ENCODE measurements at places on chromosomes 6 and 20.

DNA sequence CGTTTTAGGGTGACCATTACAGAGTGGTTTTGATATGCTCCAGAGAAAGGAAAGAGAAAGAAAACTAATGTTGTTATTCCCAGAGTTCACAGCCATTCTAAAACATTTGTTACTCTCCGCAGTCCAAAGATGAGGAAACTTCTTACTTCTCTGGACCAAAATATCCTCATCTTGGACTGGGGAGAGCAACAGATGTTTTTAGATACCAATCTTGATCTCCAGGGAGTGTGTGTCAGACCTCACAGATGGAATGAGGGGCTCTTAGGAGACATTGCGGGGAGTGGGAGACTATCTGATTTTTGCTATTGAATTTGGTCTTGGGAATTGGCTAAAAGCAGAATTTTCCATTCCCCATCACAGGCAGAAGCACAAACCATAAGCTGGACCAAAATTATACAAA, 110.8 kb downstream of the TNFAIP3 start:
- no peak for DNase-seq

DNA sequence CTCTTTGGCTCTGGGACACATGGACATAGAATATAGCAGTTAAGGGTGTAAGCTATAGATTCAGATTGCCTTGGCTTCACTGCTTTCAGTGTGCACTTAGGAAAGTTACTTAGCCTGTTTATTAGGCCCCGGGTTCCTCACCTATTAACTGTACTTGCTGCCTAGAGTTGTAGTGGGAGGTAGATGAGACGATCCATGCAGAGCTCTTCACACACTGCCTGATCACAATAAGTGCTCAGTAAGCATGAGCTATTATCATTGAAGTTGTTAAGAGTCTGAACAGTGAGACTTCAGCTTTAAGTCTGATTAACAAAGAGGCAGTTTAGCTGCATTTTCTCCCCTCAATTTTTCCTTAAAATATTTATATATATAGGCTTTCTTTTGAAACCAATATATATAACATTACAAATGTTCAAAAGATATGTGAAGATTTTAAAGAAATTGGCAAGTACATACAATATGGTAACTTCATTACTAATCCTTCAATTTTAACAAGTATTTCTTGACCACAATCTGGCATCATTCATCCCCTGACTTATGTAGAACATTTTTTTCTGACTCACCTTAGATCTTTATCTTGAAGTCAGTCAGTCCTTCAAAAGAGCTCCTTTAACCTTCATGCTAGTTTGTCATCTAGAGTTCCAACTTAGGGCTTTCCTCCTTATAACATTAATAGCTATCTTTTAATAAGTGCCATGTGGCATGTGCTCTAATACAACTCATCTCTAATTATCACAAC, 20.5 kb upstream of the SUPT3H start:
- no peak for DNase-seq

- DNase-seq, result no peak
Observed at GRCh38 chr6:35258336-35258735, 1.2 kb upstream of the ZNF76 start.

- DNase-seq, result no peak
Observed at GRCh38 chr6:110491644-110492317, 15.4 kb upstream of the SLC22A16 start.
